ENCODE measurements at places on chromosomes 6 and 20.

DNA sequence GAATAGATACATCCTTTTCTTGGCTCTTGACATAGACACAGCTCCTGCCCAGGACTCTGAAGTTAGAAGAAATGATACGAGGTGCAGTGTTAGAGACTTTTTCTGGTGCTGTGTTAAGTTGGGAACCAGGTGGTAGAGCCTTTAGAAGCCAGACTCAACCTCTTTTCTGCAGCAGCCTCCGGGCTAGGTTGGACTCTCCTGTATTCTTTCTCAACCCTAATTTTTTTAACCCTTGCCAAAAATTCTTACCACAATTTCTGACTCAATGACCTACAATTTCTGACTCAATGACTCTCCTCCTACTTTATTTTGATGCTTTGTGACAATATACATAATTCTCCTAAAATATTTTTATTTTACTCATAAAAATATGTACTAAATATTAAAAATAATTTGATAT, 127.4 kb upstream of the PRL start:
- no peak for DNase-seq

DNA sequence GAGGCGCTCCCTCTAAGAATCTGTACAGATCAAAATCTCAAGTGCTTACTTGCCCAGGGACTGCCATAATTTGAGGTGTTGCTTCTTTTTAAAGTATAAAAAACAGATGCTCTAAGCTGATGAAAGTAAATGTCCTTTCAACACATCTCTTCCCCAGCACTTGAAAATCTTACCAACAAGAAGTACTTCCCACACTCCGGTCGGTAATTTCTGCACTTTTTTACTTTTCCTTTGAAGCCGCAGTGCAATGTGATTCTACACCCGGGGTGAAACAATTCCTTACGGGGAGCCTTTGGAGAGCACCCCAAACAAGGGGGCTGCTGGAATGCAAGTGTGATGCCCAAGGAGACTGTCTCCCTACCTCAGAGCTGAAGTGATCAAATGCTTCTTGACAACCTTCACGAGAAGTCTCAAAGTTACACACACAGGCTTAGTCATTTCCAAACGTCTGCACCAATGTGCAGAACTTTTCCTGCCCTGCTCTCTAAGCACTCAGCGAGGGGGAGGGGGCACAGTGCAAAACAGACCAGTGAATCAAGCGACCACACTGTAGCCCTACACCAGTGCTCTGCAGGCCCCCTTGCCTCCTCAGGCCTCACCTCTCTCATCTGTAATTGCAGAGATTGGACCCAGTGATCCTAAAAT, 56.7 kb downstream of the ATXN1 start:
- no peak for DNase-seq

DNA sequence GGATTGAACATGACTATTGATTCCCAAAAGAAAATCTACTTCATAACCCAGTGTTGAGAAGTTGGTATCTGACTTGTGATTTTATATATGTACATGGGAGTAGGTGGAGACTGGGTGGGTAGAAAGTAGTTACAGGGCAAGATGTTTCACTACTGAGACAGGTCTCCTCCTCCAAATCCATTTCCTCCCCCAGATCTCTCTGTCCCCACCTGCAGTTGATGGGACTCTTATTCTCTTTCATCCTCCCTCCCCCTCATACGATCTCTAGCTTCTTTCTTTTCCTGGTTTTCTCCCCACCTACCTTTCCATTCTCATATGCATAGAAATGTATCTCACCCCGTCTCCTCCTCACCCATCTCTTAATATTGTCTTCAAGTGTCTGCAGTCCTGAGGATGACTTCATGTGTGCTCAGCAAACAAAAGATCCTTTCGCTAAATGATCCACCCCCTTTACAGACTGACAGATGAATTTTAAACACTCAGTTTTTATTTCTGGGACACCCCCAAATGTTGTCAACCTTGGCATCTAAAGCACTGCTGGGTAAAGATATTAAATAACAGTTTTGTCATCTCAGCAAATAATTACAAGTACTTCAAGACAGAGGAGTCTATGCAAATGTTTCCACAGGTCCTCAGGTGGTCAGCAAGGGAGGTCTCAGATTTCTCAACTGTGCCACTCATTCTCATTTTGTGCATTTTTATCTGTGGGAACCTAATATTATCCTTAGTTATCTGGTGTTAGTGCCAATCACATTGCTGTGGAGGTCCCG, 18.7 kb upstream of the HECA start:
- no peak for DNase-seq

GRCh38 chr6:128150376-128150775, 249.5 kb upstream of the THEMIS start:
- DNase-seq = no peak

DNA sequence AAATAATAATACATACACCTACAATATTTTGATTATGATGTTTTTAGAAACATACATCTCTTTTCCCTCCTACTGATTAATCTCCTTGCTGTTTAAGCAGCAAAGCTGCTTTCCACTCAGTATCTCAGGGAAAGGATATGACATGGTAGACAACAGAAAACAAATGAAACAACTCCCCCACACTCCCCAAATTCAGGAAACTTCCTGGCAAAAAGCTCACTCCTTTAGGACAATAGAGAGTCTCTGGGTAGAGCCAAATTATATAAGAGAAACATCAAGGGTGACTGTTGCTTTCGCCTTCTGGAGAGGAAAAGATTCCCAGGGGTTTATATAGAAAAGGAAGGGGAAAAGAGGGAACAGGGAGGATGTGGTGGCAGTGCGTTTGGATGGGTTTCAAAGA, 48.7 kb upstream of the AHI1 start:
- no peak for DNase-seq

DNA sequence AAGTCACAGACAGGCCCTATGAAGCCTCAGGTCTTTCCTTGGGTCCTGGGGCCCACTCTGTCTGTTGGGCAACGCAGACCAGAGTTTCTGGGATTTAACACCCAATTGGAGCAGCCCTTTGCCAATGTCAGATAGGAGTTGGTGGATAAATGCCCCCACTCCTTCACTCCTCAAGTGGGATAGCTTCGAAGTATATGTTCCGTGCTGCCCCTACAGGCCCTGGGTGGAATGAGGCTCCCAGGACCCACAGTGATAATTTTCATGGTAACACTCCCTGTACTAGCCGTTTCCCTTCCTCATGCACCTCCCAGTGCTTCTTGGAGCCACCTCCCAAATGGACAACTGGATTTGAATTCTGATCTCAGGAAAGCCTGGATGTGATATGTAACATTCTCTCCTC, 145.4 kb downstream of the FOXA2 start:
- no peak for DNase-seq

DNA sequence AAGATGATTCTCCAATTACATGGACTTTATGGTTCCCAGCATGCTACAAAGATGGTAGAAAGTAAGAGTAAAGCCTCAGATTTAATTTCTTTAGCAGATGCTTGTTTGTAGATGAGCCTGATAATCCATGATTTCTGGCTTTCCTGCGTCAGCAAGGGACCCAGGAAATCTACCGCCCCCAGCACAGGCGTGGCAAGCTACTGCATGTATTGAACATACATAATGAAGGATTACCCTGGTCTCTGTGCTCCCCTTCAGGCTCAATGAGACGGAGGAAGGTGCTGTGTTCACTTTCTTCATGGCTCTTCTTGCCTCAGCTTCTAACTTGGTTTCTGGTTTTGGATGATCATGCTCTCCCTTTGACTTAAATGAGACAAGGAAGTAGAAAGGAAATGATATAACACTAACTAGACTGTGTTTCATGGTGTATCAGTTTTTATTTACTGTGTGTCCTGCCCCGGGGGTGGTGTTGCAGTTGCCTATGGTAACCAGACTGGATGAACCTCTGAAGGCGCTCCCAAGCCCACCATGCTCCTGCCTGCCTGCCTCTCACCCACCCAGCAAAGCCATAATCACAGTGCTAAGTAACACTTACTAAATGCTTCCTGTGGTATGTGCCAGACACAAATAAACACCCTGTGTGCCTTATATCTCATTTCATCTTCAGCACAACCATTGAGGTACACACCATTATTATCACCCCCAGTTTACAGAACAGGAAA, 17.9 kb downstream of the GCM1 start:
- DNase-seq = no peak

- DNase-seq = no peak
Observed at GRCh38 chr6:166670894-166671293, 43.8 kb upstream of the RPS6KA2 start.

- DNase-seq = no peak
Observed at GRCh38 chr20:1832634-1833033, 62.6 kb upstream of the SIRPA start.

GRCh38 chr20:21534453-21534852, 20.6 kb upstream of the NKX2-2 start:
- no peak for DNase-seq

DNA sequence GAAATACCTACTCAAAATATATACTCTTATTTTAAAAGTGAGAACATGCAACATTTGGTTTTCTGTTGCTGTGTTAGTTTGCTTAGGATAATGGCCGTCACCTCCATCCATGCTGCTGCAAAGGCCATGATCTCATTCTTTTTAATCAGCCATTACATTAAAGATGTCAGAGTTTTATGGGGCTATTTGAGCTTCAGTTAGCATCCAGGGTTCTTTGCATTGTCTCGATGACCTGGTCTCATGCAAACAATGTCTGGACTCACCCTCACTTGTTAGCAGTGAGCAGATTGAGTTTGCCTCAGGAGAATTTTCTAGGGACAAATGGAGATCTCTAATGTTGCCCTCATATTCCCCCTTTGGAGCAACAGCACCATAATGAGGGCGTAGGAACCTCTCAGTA, 458.7 kb upstream of the AGPAT4 start:
- DNase-seq = no peak

DNA sequence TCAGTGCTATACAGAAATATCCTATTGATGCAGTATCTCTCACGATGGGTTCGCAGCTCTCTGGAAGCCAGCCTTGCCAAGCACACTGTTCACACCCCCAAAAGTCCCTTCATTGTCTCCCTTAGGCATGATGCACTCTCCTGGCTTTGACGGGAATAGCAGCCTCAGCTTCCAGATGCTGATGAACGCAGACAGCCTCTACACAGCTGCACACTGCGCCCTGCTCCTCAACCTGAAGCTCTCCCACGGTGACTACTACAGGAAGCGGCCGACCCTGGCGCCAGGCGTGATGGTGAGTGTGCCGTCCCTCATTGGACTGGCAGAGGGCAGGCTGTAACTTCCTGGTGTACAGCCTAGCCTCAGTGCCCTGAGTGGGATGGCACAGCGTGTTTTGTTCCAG, 60.0 kb upstream of the PBOV1 start:
- peak; percentile 27 for DNase-seq

DNA sequence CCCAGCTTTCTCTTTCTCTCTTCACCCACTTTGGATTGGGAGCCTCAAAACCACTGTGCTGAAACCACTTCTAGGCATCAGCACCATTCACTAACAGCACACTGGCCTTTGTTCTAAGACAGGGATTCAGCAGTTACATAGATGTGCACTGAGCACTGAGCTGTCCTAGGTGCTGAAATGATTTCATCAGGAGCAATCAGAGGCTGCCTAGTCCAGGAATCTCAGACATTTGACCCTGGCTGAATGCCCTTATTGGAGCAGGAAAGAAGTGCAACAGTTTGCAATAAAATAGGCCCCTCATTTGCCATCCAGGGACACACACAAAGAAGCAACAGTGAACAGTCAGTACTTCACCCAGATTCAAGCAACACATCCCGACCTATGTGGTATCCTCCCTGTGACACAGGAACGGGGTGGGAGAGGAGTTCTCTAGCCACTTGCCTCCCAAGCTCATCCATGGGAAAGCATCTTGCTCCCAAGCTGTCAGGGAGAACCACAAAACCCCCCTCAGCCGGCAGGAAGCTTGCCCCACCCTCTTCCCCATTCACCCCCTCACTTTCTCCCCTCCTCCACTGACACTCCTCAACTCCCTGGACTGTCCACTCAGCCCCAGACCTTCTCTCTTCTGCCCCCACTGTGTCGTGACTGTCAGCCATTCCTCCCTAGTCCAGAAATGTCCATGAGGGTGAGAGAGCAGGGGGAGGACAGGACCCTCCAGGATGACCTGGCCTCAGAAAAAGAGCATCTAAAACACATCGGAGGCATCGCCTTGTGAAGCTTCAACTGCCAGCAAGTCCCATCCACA, 304.4 kb downstream of the PREX1 start:
- peak; percentile 79 for DNase-seq

GRCh38 chr20:25277941-25278521, 30.1 kb downstream of the PYGB start:
- no peak for DNase-seq

- DNase-seq = no peak
Observed at GRCh38 chr6:137827411-137827940, 39.6 kb upstream of the TNFAIP3 start.

DNA sequence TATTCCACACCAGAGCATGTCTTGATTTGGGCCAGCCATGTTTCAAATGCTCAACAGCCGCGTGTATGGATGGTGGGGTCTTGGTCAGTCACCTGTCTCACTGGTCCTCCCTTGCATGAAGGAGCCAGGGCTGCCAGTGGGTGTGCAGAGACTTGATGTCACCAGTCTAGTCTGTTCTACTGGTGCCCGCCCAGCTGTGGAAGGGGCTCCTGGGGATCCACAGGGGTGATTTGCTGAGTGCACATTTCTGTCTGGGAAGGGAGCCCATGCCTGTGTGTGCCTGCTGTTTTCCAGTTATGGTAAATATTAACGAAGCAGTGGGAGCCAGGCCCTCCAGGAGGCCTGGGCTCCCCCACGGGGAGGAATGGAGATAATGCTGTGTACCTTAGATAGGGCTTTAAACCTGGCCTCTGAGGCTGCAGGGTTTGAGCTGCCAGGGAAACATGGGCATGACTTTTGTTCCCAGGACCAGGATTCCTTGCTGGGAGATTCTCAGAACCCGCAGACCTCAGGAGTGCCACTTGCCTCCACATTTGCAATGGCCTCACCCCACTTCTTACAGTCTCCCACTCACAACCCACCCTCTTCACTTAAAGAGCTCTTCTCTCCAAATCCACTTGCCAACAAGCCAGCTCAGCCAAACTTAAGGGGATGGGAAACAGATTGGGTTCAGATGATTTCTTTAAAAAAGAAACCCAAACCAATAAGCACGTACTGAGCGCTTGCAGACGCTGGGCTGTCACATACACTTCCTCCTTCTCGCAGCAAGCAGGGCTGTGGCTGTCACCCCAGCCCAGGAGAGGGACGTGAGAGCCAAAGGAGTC, 54.1 kb downstream of the VEGFA start:
- DNase-seq = no peak

- no peak for DNase-seq
Observed at GRCh38 chr20:44394702-44395460, 39.4 kb downstream of the HNF4A start.

- no peak for DNase-seq
Observed at GRCh38 chr20:1775117-1775516, 117.5 kb upstream of the SIRPG start.

DNA sequence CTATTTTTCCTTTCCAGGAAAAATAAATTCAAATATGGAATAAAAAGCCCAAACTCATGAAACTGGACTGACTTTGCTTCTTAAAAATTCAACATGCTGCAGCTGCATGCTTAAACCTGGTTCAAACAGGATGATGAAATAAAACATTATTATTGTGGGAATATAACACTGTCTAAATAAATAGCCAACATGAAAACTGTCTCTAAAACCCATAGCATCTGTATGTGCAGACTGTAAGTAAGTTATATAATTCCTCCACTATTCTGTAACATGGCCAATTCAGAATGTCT, 30.4 kb upstream of the AHI1 start:
- peak; percentile 68 for DNase-seq

GRCh38 chr6:53811082-53811481, 16.3 kb downstream of the LRRC1 start:
- DNase-seq = no peak

Measured in muscle of arm (tissue), 14 donors.